ENCODE measurements at places on chromosomes 11 and 22.
A peak's percentile ranks its signal among the peaks of the same experiment; 100 is the strongest.

GRCh38 chr11:67345247-67345919 is 8.0 kb downstream of the POLD4 start:
- DNase-seq = no peak

DNA sequence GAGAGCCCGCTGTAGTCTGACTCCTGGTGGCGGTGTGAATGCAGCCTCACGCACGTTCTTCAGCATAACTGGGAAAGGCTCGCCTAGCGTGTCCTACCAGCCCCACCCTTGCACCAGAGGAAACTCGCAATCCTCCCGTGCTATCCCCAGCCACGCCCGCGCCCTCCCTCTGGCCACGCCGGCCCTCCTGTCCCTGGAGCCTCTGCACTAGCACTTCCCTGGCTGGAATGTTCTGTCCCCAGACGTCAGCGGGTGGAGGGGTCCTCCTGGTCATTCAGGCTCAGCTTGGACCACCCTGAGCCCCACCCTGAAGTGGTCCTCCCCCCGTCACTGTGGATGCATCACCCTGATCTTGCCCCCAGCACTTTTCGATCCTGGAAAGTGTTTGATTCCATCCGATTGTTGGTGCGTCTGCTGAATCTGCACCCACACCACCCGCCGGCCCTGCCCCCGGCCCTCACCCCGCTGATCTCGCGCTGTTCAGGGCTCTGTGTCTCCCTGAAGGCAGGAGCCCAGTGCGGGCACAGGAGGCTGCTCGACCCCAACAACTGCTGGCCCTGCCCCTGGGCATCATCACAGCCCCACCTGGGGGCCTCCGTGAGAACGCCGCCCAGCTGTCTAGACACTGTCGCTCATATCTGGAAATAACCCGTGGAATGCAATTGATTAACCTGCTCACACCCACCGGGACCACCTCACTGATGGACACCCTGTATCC is 437.0 kb downstream of the TBC1D22A start:
- no peak for DNase-seq

DNA sequence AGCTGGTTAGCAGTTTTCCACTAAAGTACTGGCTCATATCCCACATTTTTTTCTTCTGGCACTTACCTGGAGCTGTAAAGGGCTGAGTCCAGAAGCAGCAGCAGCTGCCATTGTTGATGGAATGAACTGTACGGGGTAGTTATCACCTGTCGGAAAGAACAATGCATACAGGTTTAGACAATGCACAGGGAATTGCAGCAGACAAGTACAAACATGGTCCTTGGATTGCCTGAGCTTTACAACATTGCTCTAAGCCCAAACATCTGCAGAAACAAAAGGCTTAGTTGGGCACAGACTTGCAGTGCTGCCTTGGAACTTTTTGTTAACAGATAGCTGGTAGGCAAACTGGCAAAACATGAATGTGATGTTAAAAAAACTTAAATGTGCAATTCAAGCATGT is 258.8 kb downstream of the SOX6 start:
- peak; percentile 100 for DNase-seq

- DNase-seq = no peak
Observed at GRCh38 chr11:105181100-105181499, 41.5 kb upstream of the CARD18 start.

DNA sequence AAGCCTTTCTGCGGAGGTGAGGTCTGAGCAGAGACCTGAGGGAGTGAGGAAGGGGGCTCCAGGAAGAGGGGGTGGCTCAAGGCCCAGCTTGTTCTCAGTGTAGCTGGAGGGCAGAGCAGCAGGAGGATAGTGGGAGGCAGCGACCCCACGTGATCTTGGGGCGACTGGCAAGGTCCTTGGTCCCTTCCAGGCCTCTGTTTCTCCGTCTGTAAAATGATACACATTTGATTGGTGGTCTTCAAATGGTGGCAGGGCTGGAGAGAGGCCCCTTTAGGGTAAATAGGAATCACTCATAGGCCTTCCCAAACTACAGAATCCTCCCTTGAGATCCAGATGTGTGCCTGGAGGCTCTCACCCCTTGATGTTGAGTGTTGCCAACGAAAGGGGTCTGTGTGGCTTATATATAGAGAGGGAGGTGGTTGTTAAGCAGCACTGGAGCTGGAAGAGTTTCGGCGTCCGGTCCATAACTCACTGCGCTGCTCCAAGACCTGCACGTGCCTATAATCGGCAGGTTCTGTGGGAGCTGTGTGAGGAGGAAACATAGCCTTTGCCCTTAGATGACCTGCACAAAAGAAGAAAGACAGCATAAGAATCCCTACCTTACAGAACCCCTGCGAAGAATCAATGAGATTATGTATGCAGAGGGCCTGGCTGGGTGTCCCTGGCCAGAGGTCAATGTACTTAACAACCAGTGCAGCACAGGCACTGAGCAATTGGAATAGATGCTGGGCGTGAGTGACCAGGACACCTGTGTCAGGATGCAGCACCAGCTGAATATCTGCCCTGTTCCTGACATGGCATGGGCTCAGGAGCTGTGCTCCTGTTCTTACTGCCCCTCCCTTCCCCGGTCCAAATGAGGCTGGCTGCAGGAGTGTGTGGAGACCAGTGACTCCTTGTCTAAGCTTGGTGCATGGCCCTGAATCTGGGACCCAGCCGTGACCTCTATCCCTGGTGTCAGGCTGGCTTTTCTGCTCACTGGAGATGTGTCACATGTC is 28.7 kb downstream of the OTOG start:
- no peak for DNase-seq

GRCh38 chr11:12755510-12756453 is 81.6 kb downstream of the TEAD1 start:
- DNase-seq = peak; percentile 93

- no peak for DNase-seq
Observed at GRCh38 chr22:40196628-40197360, 19.1 kb downstream of the TNRC6B start.

- DNase-seq = peak; percentile 92
Observed at GRCh38 chr11:94623120-94623735, 56.1 kb downstream of the PIWIL4 start.

GRCh38 chr22:26707581-26707980 is 50.2 kb downstream of the MIAT start:
- no peak for DNase-seq

DNA sequence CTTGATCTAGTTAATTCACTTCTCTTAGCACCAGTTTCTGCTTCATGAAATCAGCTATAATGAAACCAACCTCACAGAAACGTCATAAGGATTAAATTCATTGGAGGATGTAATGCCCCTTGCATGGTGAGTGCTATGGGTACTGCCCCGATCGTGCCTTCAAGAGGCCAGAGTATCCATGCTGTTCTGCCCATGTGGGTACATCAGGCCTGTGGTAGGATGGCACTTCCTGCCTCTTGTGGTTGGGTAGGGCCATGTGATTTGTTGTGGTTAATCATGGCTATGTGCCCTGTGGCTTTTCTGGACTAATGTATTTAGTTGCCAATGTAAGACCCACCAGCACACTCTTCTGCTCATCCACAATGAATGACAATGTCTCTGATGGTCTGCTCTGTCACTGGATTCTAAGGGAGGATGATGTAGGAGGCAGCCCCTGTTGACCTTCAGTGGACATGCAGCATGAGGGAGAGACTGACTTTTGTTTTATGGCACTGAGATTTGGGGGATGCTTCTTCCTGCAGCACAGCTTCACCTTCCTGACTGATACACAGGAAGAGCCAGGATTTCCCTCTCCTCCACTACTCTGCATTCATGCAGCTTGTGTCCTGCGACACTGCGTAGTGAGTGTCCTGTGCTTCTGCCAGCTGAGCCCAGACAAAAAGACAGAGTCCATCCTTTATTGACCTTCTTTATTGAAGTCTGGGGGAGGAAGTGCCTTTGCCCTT is 66.2 kb downstream of the DHCR7 start:
- no peak for DNase-seq

GRCh38 chr11:131278472-131278871 is 91.9 kb upstream of the NTM start:
- no peak for DNase-seq

GRCh38 chr11:109432105-109432504 is 10.1 kb downstream of the C11orf87 start:
- no peak for DNase-seq

DNA sequence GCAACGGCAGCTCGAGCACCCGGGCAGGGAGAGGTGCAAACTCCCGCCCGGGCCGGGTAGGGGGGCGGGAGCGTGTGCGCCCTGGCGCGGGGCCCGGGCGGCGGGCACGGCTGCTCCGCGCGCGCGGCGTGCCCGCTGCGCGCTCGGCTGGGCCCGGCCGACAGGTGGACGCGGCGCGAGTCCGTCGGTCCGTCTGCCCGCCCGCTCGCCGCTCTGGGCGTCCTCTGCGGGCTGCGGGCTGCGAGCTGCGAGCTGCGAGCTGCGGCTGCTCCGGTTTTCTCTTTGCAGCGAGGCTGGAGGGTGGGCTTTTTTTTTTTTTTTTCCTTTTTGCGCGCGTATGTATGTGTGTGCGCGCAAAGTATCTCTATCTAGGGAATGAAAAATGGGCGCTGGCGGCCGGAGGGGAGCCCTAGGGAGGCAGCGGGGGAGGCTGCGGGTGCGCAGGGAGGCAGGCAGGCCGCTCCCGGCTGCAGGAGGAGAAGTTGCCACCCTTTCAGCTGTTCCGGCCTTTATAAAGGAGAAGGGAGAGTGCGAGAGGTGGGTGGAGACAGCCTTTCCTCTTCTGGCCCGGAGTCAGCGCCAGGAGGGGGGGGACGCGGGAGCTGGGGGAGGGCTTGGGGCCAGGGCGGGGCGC is at the start of gene PDGFB:
PDGFB (minus strand) TSS at position 487 of the 634 bp plus-strand sequence. CDS start 1,019 bp downstream, outside the sequence.
- DNase-seq = peak; percentile 45

DNA sequence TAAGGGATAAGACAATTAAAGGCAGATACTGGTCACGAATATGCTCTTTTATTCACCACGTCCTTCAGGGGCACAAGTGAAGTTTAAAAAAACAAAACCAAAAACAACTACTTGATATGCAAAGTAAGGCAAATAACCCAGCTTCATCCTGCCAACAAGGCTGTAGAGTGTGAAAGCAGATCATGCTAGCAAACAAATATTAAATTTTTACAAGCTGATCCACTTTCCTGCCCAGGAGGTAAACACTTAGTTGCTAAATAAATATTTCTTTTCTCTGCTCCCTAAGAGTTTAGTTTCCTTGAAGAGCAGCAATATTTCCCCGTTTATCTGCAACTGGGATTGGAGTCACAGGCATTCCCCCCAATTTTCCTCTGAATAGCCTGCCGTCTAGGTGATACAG is 300.2 kb downstream of the LARGE1 start:
- DNase-seq = no peak

GRCh38 chr11:63635762-63636465 is 21.7 kb upstream of the PLAAT3 start:
- DNase-seq = peak; percentile 51

GRCh38 chr22:35102663-35103062 is 36.7 kb downstream of the ISX start:
- no peak for DNase-seq

DNA sequence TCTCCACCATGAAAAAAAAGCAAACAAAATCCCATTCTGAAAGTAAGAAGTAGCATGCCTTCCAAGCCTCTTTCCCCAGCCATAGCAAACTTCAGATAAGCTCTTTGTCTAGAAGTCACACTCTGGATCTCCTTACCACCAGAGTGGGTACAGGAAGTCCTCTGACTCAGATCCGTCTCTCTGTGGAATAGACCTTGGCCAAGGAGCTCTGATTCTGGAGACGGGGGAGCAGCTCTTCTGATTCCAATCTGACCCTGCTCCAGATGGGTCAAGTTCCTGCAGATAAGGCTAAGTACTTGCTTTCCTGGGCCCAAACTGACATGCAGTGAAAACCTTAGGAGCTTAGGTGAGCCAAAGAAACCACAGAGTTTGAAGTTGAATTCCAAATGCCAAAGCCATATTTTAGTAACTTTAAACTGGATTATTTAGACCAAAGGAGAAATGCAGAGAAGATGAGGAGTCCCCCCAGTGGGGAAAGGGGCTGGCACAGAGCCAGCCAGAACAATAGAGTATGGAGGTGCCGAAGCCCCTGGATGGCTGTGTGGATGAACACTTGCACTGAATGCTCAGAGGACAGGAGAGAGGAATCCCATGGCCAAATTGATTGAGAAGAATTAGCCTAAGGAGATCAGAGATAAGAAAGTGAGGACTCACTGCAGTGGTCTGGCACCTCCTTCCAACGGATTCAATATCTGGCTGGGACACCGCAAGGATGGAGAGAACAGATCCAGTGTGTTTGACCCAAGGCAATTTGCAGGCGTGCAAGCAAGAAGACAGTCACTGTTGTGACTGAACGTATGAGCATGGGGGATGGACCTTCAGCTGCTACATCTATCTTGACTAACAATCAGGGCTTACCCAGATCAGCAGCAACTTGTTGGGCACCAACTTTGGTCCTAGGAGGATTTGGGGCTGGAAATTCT is 54.9 kb downstream of the ENDOD1 start:
- DNase-seq = no peak

DNA sequence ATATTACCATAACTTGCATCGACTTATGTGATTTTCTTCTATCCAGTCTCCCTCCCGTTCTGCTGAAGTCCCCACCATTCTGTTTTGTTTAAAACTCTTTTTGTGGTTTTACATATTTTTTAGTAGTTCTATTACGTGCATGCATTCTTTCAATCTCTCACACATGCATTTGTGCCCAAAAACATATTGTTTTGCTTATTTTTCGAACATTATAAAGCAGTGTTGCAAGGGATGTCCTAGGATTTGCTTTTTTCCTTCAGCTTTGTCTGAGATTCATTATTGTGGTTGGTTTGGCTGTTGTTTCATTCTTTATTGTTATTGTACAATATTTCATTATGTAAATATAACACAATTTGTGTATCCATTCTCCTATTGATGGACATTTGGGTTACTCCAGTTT is 235.7 kb downstream of the DYNC2H1 start:
- no peak for DNase-seq

DNA sequence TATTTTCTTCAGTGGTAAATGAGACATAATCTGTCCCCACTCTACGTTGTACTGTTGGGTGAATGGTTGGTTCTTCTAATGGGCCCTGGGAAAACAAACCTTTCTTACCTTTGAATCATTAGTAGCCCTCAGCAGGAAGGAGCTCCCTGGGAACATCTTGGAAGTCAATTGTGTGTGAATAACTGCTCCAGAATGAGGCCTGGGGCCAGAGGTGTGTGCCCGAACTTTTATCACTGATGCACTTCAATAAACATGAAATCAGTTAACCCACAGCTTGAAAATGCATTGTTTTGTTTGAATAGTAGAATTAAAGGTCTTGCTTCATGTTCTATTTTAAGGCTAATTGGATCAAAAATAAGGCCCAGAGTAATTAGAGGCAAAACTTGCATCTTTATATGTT is 67.1 kb downstream of the NAV2 start:
- no peak for DNase-seq

GRCh38 chr11:64457416-64458010 is 98.6 kb downstream of the RPS6KA4 start:
- no peak for DNase-seq

GRCh38 chr11:110430267-110431050 is 711 bp downstream of the FDX1 start:
- DNase-seq = peak; percentile 47

- no peak for DNase-seq
Observed at GRCh38 chr11:33530815-33531214, 169.8 kb downstream of the C11orf91 start.

DNA sequence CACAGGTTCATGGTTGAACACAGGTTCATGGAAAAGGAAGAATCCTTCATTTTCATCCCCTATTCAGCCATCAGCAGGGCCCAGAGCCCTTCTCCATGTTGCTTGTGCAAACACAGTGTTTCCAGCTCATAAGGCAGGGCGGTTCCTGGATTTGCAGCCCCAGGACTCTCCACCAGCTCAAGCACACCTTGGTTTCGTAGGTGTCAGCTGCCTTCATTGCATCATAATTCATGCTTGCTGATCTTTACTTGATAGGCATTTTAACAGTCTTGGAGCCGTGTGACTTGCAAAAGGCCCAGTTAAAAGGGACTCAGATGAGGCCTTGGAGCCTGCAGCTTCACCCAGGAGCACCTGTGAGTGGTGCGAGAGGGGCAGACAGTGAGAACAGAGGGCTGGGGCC is 318.1 kb upstream of the B3GAT1 start:
- no peak for DNase-seq
